ENCODE measurements at places on chromosomes 6 and 20. TPM values are rescaled to one million over a fixed set of nuclear protein-coding genes. Genes with fewer than 3 reads are reported as not detected.

DNA sequence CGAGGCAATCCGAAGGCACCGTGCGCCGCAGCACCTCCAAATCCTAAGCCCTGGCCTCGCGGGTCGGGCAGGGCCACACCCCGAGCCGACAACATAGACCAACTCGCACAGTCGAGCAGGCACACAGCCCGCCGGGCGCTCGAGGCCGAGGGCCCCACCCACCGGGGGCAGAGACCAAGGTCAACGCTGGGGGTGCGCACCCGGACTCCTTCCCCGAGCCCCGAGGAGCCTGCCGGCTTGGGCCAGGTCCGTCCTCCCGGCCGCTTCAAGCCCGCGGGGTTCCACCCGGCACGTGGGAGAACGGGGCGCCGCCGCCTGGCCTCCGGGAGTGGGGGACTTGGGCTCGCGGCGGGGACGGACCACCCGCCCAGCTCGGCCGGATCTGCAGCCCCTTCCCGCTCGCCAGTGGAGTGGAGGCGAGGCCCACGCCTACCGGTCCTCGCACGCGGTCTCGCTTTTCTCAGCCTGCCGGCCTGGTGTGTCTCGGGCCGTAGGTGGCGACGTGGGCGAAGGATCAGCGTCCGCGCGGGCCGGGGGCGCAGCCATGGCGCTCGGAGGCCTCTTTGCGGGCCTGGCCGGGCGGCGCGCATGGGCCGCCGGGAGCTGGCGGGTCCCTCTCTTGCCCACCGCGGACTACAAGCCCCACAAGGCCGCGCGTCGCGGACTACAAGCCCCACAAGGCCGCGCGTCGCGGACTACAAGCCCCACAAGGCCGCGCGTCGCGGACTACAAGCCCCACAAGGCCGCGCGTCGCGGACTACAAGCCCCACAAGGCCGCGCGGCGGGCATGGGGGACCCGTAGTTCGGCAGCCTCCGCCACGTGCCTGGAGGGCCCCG, at the start of gene UCKL1:
UCKL1 (minus strand) TSS at position 590 of the 837 bp plus-strand sequence; CDS start at position 546, 44 bp downstream.
- no peak for DNase-seq

- DNase-seq, result no peak
Measured at GRCh38 chr6:136736281-136736960, 55.9 kb downstream of the MAP3K5 start.

- no peak for DNase-seq
Measured at GRCh38 chr6:130147111-130147510, 75.6 kb downstream of the SAMD3 start.

The PDE10A gene
- not detected for polyA plus RNA-seq

All from GM12878 (cell line).